ENCODE measurements at places on chromosomes 13 and 19.

DNA sequence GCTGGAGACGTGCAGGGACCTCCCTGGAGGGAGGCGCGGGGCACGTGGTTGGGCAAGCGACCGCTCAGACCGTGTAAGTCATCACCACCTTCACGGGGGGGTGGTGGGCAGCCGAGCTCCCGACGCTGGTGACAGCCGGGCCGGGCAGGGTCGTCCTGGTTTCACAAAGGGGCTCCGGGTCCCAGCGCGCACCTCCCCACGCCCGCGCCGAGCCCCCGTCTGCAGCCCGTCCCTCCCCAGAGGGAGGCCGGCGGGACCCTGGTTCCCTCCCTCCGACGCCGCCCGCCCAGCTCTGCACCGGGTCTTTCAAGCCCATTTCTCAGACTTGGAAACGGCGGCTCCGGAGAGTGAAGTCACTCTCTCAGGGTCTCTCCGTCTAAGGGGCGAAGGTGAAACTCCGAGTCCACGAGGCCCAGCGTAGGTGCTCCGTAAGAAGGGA lies 729 bp upstream of the ARID3A start:
- peak; percentile 80 for DNase-seq
- H3K27ac ChIP-seq: peak overlapping the region; percentile 76
- H3K4me3 ChIP-seq: peak overlapping the region; percentile 73
- peaks cover 21% of the 10 kb centered on the region for H3K4me1 ChIP-seq
- no peaks in the 10 kb centered on the region for H3K27me3 ChIP-seq

GRCh38 chr19:33444562-33445441 lies 71.3 kb downstream of the CEBPG start:
- no peak for DNase-seq
- H3K4me1 ChIP-seq: peaks cover 3% of the 10 kb centered on the region
- no peak overlapping the region for H3K27ac ChIP-seq
- H3K36me3 ChIP-seq: peaks cover 2% of the 10 kb centered on the region
- H3K4me3 ChIP-seq: no peak overlapping the region

- peaks cover 64% of the 10 kb centered on the region for H3K4me1 ChIP-seq
- no peak for DNase-seq
- H3K27me3 ChIP-seq: no peaks in the 10 kb centered on the region
- H3K27ac ChIP-seq: peak overlapping the region; percentile 82
- H3K4me3 ChIP-seq: peak overlapping the region; percentile 39
Observed at GRCh38 chr19:19487950-19488874, 27.1 kb downstream of the TSSK6 start.

GRCh38 chr19:48346191-48346590 lies 17.5 kb downstream of the TMEM143 start:
- H3K4me1 ChIP-seq: peaks cover 3% of the 10 kb centered on the region
- H3K36me3 ChIP-seq: peaks cover 1% of the 10 kb centered on the region
- H3K27me3 ChIP-seq: no peaks in the 10 kb centered on the region
- no peak overlapping the region for H3K4me3 ChIP-seq
- DNase-seq: no peak
- H3K27ac ChIP-seq: no peak overlapping the region

DNA sequence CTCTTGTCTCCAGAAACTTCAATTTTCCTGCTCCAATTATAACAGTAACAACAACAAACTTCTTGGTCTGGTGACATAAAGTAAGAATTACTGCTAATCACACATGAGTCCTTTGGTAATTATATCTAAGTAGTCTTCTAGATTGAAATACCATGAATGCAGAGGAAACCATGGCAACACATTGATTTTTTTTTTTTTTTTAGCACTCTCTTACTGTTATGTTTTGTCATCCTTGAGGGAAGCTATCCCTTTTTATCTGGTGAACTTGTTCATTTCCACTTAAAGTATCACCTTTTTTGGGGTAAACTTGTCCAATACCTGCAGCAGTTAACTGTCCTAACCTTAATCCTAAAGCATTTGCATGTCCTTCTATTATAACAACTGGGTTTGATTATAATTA lies 256.3 kb downstream of the B3GLCT start:
- H3K4me1 ChIP-seq: no peaks in the 10 kb centered on the region
- peaks cover 2% of the 10 kb centered on the region for H3K27me3 ChIP-seq
- no peaks in the 10 kb centered on the region for H3K36me3 ChIP-seq
- DNase-seq: no peak
- no peak overlapping the region for H3K27ac ChIP-seq

GRCh38 chr13:76421011-76421410 lies 465.2 kb downstream of the KCTD12 start:
- no peak for DNase-seq
- H3K27me3 ChIP-seq: no peaks in the 10 kb centered on the region
- H3K4me3 ChIP-seq: no peak overlapping the region
- H3K4me1 ChIP-seq: no peaks in the 10 kb centered on the region
- no peak overlapping the region for H3K27ac ChIP-seq

GRCh38 chr13:100645382-100645781 lies 29.2 kb downstream of the TMTC4 start:
- H3K36me3 ChIP-seq: peaks cover 14% of the 10 kb centered on the region
- DNase-seq: no peak
- no peaks in the 10 kb centered on the region for H3K27me3 ChIP-seq
- H3K27ac ChIP-seq: no peak overlapping the region

DNA sequence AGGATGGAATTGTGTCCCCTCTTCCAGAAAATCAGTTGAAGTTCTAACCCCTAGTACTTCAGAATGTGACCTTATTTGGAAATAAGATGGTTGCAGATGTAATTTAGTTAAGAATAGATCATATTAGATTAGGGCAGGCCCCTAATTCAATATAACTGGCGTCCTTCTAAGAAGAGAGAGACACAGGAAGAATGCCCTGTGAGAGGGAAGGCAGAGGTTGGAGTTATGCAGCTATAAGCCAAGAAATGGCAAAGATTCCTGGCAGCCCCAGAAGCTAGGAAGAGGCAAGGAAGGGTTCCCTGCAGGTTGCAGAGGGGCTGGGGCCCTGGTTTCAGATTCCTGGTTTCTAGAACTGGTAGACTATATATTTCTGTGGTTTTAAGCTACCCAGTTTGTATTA lies 30.0 kb downstream of the HS6ST3 start:
- no peaks in the 10 kb centered on the region for H3K4me1 ChIP-seq
- no peaks in the 10 kb centered on the region for H3K27me3 ChIP-seq
- H3K4me3 ChIP-seq: no peak overlapping the region
- DNase-seq: no peak
- no peak overlapping the region for H3K27ac ChIP-seq
